ENCODE measurements at places on chromosomes 2 and 18.

- DNase-seq, result no peak
Measured at GRCh38 chr18:13266218-13267100, 47.9 kb downstream of the LDLRAD4 start.

GRCh38 chr2:171347591-171348032, 86.2 kb downstream of the METTL8 start:
- DNase-seq, result no peak

- no peak for DNase-seq
Measured at GRCh38 chr2:44167311-44167907, 1.3 kb upstream of the PPM1B start.

- DNase-seq, result no peak
Measured at GRCh38 chr18:74294526-74294925, 2.8 kb upstream of the CYB5A start.

DNA sequence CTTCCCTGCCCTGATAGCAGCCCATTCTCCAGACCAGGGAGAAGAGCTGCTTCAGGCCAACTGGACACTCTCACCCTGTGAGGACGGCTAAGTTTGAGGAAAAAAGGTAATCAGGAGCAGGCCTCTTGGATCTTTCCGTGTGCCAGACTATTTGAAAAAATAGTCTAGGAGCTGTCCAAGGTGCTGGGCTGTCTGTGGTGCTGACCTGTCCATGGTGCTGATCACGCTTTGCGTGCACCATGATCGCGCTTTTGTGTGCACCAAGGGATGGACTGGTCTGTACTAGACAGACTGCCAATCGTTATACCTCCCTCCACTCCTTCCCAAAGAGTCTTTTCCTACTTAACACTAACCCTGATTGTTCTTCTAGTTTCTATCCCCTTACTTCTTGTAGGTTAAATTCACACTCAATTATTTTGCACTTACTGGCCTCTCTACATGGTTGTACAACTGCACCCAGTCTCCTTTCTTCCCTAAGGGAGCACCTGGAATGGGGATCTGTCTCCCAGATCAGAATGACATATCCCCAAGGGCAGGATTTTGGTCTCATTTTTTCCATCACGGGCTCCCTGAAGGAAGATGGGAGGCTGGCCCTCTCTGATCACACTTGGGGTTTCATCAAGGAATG, 295.4 kb downstream of the CELF4 start:
- DNase-seq, result no peak

DNA sequence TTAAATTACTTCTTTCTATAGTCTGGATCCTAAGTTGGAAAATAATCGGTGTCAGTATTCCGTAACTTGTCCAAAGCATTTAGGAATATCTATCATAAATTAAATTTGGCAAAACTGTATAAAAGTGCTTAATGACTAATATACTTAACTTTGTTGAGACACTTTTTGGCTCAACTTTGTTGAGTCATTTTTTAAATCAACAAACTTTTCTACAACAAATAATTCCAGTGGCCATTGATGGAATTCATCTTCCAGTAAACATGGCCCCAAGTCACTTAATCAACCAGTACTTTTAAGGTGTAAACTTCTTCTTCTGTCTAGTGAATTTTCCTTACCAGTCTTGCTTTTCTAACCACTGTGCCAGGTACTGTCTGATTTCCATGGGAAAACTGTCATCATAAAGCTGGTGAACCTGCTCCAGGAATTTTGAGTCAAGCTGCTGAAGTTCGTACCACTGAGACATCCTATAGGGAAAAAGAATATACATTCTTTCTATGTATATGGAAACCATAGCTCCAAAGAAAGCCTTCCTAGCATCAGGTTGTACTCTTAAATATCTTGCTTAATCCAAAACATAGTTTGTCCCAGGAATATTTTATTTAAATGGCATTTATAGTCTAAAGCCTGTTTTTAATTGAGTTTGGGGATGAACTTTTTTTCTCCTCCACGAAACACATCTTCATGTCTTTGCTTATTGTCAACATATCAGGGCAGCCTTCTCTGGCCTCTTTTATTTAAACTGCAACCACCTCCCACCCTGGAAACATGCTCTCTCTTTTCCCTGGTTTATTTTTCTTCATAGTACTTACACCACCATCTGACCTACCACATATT, 4.2 kb downstream of the STAT1 start:
- no peak for DNase-seq

GRCh38 chr2:47437287-47437686, 34.3 kb downstream of the MSH2 start:
- no peak for DNase-seq
